ENCODE measurements at places on chromosomes 1 and 21.

GRCh38 chr1:50308878-50309277, 114.4 kb downstream of the DMRTA2 start:
- DNase-seq = no peak

DNA sequence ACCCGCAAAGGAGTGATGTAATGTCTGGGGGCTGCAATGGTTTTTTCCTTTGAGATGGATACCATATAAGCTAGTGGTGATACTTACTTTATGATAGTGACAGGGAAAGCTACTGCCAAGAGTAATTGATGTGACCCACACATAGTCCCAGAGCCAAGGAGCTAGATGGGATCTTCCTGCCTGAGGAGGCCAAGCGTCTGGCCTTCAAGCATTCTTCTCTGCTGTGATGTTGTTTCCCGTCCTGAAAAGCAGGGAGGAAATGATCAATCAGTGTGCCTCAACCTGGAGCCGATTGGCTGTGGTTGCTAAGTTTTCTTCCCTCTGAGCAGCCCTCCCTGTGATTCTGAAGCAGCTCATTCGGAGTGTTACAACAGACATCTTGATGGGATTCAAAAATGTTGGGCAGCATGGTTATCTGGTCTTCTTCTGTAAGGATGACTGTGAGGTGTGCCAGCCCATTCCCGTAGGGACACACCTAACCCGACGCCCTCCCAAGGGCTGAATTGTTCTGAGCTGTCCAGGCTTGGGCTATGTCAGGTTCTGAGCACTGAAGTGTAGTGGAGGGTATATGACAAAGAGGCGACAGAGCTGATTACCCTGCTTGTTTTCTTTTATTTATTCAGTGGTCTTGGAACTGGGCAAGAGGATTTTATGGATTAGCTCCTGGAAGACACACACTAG, 56.7 kb downstream of the UCK2 start:
- DNase-seq = no peak

GRCh38 chr1:90246069-90246468, 251.2 kb downstream of the ZNF326 start:
- DNase-seq = no peak

GRCh38 chr21:42683371-42684108, 30.1 kb downstream of the PDE9A start:
- no peak for DNase-seq

DNA sequence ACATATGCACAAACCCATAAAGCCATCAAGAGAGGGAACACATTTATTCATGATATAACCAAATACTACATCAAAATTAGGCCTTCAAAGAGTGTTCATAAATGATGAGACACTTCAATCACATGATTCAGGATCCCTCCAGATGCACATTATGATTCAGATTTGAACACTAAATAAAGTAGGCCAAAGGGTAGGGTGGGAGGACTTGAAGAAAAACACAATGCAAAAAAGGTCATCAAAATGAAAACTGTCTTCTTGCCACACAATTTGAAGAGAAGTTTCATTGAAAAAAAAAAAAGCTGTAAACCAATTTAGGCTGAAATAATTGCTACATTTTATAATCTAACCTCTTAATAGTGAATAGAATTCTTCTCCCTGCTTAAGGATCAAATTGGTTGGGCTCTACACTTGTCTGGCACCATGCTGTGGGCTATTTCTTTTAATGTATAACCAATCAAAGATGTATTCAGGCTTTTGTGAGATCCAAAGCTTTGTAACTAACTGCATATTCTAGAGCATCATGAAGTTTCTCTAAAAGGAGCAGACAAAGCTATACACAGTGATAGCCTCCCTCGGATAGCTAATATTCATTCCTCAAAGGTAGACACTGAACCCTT, 58.1 kb downstream of the ZSWIM5 start:
- DNase-seq = no peak

DNA sequence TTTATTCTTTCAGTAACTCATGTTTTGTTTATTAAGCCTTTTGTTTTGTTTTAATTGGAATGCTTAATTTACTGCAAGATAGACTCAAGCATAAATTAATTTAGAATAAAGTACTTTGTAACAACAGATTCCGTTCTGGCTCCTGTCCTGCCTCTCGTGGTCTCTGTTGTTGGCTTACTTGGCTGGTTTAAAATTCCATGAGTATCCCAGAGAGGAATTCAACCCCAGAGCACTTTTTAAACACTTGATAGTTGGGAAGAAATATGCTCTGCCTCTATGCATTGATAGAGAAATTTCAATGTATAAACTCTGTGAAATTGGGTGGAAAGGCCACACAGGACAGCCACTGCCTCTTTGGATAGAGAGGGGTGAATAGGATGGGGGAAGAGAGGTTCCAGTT, 89.7 kb downstream of the ATP5PO start:
- DNase-seq = no peak

DNA sequence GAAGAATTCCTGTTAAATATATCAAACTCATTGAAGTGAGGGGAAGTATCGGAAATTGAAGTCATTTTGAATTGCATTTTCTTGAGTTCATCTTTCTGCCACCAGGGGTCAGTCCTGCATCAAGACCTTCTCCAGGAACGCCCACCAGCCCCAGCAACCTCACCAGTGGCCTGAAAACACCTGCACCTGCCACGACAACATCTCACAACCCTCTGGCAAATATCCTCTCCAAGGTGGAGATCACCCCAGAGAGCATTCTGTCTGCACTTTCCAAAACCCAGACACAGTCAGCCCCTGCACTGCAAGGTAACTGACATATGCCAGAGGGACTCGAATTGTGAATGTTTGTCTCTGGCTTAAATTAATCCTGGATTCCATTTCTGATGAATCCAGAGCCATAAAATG, 22.8 kb upstream of the TARS2 start:
- peak; percentile 75 for DNase-seq

DNA sequence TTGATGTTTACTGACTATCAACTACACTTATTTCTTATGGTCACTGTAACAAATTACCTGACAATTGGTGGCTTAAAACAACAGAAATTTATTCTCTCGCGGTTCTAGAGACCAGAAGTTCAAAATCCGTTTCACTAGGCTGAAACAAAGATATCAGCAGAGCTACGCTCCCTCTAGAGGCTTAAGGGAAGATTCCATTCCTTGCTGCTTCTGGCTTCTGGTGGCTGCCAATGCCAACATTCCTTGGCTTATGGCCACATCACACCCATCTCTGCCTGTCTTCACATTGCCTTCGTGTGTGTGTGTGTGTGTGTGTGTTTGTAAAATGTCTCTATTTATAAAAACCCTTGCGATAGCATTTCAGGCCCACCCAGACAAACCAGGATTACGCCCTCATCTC, 66.4 kb downstream of the LMX1A start:
- no peak for DNase-seq

DNA sequence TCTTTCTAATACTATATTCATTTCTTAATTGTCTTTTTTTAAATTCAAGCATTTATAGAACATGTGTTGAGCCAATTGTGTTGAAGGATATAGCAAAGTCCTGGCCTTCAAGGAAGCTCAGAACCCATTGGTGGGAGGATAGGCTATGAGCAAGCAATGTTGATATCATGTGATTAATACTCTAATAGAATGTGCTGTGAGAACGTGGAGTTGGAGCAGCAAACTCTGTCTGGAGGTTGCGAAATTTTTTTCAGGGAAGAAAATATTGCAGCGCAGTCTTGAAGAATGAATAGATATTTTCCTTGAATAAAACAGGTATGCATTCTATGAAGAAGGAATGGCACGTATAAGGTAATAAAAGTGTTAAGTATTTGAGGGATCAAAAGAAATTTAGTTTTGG, 229.2 kb upstream of the KCNK2 start:
- no peak for DNase-seq

DNA sequence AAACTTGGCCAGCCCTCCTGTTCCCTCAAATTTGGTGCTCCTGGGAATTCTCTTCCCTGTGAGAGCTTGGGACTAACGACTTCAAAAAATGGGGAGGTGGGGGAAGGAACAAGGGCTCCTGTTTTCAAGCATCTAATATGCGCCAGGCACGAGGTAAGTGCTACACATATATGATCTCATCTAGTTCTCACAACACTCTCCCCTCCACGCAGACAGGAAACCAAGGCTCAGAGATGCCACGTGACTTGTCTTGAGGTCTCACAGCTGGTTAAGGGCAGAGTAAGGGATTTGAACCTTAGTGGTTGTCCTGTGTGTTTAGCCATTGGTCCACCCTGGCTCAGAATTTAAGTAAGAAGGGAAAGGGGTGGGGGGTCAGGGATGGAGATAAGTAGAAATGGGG, 125.9 kb downstream of the DMRTB1 start:
- DNase-seq = peak; percentile 5

DNA sequence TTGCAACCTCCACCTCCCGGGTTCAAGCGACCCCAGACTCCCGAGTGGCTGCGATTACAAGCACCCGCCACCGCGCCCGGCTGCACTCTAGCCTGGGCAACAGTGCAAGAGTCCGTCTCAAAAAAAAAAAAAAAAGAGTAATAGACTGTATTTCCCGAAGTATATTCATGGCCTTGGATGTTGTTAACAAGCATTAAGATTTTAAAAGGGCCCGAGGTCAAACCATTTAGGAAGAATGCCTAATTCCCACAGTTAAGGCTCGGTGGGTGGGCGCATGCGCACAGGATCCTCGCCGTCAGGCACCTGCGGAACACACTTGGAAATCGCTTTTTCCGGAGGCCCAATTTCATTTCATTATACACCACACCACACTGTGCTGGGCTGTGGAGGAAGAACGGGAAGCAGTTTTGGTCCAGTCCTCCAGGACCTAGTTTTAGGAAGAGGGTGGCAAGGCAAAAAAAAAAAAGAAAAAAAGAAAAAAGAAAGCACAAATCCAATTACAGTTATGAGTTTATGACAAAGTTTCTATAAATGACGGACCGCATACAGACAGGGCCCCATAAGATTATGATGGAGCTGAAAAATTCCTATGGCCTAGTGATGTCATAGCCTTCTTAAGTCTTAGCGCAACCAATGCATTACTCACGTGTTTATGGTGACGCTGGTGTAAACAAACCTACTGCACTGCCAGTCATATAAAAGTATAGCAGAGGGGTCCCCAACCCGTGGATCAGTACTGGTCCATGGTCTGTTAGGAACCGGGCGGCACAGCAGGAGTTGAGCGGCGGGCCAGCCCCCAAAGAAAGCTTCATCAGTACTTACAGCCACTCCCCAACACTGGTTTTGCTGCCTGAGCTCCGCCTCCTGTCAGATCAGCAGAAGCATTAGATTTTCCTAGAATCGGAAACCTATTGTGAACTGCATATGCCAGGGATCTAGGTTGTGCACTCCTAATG, 38.2 kb downstream of the H3-3A start:
- peak; percentile 25 for DNase-seq

- DNase-seq = no peak
These were observed 6.0 kb downstream of the CFAP74 start for GRCh38 chr1:1997576-1997975.

DNA sequence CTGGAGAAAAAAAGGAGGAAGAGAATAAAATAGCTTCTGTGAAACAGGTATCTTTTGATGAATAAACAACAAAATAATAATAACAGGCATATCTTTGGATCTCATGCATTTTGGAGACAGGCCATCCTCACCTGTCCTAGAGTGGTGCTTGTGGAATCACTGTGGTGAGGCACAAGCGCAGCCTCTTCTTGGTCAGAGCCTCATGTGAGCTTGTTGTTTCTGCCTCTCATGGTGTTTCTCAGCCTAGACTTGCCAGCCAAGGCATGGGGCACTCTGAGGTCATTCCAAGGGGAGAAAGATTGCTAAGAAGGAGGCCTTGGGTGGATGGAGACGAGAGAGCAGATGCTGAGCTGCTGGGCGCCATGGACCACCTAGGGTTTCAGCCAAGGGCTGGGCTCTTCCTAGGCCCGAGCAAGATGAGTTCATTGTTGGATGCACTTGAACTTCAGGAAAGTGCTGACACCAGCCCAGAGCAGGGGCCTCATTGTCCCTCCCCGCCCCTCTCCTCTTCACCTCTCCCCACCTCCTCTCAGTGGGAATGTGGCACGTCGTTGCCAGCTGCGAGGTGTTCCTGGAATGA, 49.5 kb downstream of the ATP5PO start:
- DNase-seq = no peak

GRCh38 chr1:199743227-199743626, 284.3 kb upstream of the NR5A2 start:
- DNase-seq = no peak

- DNase-seq = no peak
These were observed 25.4 kb downstream of the UROD start for GRCh38 chr1:45037456-45037855.

DNA sequence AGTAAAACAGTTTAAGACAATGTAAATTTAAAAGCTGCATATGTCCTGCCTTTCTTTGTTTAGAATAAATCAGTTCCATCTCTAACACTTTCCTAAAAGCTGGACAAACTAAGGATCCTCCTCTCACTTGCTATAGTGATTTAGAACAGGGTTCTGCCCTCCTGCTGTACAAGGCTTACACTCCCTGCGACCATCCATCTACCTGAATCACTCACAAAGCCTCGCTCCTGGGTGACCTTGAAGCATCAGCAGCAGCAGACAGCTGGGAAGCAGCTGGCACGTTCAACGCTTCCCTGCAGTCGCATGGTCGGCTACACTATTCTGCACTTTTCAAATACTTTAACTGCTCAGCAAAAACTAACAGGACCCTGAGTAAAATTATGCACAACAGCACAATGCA, 128.0 kb downstream of the NTPCR start:
- no peak for DNase-seq

- DNase-seq = no peak
These were observed 105.5 kb downstream of the CRYAA start for GRCh38 chr21:43274022-43274945.

DNA sequence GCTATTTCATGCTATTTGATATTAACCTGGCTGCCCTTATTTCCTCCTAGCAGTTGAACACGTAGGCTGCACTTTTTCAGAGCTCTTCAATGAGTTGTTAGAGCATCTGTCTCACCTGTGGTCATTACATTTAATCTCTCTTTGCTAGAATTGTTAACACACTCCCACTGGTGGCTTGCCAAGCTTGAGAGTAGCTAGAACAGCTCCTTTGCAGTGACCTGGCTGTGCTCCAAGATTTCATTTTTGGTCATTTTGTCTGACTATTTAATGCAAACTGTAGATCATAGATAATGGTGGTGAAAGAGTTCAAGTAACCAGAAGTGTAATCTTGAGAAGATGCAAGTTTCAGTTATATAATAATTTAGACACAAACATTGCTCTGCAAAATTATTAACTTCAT, 105.6 kb downstream of the LRRC7 start:
- DNase-seq = no peak

GRCh38 chr21:32411350-32412161, 950 bp upstream of the EVA1C start:
- DNase-seq = peak; percentile 46

- no peak for DNase-seq
These were observed 126.1 kb downstream of the CDC42BPA start for GRCh38 chr1:227192163-227192562.

DNA sequence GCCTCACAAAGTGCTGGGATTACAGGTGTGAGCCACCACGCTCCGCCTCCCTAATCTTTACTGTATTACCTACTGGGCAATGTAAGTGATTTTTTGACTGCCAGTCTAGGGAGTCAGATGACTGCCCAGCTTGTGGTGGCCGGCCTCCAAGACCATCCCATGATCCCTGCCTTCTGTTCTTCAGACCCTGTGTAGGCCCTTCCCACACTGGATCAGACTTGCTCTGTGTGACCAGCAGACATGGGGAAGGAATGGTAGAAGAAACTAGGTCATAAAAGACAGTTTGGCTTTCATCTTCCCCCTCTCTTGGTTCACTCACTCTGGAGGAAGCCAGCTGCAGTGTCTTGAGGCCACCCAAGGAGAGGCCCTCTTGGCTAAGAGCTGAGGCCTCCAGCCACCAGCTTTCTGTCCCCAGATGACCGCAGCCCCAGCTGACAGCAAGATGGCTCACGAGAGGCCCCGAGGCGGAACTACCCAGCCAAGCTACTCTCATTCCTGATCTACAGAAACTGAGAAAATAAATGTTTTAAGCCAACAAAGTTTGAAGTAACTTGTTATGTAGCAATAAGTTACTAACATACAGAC, 14.5 kb upstream of the CBR3 start:
- no peak for DNase-seq

All from stimulated activated CD4-positive, alpha-beta T cell treated with anti-CD3 and anti-CD28 coated beads, Interleukin-1b, Interleukin-23, amount 100 ng/mL, for 4 hours (primary cell).